ENCODE measurements at places on chromosomes 11 and 22.

- DNase-seq, result no peak
These were observed 10.4 kb downstream of the SREBF2 start for GRCh38 chr22:41842996-41843970.

- DNase-seq, result no peak
These were observed 15.1 kb upstream of the CEP295 start for GRCh38 chr11:93646399-93646798.

- no peak for DNase-seq
These were observed 630 bp downstream of the CASP4 start for GRCh38 chr11:104967534-104968354.

DNA sequence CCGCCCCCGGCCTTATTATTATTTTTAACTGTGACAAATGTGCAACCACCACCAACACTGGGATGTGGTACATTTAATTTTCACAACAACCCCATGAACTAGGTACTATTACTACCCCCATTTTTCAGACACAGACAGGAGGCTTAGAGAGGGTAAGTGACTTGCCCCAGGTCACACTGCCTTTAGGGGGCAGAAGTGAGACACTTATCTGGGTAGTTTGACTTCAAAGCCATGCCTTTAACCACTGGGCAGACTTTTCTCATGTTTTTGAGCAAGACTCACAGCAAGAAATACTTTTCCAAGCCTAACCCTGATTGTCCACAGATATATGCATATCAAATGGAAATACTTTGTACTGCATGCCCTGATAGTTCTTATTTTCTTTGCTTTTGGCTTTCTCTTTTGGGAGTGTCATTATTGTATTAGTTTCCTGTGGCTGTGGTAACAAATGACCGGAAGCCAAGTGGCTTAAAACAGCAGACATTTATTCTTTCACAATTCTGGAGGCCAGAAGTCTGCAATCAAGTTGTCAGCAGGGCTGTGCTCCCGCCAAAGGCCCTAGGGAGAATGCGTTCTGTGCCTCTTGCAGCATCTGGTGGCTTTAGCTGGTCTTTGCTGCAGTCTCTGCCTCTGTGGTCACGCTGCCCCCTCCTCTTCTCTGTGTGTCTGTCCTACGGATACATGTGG, 110.8 kb downstream of the GRIK4 start:
- no peak for DNase-seq

DNA sequence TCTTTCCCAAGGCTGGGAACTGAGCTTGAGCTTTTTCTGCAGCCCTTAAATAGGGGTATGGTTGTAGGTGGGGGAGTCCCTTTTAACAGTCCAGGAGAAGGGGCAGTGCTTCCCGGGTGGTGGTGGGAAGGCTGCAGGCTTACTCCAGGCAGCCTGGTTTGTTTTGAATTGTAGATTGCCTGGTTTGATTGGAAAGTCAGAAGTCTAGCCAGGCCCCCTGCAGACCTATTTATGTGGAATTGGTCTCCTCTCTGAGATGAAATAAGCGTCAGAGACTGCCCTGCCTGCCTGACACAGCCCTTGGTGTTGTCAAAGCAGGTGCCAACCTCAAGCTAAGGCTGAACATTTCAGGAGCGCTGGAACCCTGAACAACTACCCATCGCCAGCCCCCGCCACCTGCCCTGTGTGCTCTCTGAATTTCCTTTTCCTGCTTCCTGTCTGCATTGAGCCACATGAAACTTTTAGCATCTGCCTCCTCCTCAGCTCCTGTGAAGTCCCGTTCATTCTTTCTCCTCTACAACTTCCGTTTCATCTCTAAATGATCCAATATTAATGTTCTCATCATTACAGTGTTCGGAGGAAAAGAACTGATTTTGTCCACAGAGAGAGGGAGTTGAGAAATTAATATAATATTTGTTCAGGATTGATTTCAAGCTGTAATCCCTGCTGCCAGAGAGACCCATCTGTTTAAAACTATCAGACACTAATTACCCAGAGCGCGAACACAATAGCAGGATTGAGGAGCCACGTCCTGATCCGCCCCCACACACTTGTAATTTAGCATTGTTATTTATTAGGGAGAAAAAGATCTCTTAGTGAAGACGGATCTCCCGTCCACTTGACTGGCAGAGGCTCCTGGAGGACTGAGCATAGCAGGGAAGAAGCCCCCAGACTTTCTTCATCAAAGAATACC, 136.5 kb downstream of the TRIM29 start:
- DNase-seq, result no peak

DNA sequence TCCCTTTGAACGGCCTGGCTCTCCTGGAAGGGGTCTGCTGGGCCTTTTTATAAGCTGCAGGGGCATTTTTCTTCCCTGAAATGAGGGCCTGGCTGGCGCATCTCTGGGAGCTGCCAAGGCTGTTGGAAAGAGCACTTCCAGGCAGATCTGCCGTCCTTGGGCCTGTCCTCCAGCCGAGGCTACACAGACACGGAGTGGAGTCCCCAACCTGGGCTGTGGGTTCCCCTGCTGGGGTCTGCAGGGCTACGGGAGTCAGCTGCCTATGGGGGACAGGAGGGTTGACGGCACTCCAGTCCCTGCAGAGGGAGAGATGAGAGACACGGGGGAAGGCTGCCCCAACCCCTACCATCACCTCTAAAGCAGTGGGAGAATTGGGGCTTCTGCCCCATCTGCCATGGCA, 606.6 kb downstream of the TBC1D22A start:
- no peak for DNase-seq

- peak; percentile 52 for DNase-seq
These were observed 75.9 kb upstream of the PRR5 start for GRCh38 chr22:44625981-44626687.

- no peak for DNase-seq
These were observed 78.3 kb downstream of the RNF169 start for GRCh38 chr11:74826901-74827300.

- no peak for DNase-seq
These were observed 46.1 kb downstream of the MYH9 start for GRCh38 chr22:36341640-36342041.

DNA sequence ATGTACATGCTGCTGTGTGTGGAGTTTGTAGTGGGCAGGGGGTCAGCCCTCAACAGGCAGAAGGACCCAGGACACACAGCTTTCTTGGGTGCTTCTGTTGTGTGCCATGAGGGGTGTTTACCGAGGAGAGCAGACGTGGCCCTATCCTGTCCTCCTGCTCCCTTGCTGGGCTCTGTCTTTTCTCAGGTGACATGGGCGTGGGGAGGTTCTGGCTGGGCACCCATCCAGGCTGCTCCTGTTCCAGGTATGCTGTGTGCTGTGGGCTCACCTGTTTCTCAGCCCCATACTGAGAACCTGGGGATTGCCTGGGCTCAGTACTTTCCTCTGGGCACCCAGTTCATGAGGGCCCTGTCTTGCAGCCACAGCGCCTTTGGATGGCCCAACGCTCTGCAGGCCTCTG, 23.3 kb downstream of the MICALL1 start:
- no peak for DNase-seq

DNA sequence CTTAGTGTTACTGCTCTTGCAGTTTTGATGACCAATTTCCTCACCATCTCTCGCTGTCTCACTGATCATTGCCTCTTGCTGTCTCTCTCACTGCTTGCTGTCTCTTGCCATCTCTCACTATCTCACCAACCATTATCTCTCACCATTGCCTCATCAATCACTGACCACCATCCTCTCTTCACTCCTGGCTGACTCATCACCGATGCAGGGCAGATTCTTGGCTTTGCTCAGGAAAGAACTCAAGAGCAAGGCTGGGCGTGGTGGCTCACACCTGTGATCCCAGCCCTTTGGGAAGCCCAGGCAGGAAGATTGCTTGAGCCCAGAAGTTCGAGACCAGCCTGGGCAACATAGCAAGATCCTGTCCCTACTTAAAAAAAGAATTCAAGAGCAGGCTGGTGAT, 66.3 kb upstream of the SYN3 start:
- no peak for DNase-seq

GRCh38 chr11:43736502-43737200, 56.1 kb downstream of the HSD17B12 start:
- no peak for DNase-seq

DNA sequence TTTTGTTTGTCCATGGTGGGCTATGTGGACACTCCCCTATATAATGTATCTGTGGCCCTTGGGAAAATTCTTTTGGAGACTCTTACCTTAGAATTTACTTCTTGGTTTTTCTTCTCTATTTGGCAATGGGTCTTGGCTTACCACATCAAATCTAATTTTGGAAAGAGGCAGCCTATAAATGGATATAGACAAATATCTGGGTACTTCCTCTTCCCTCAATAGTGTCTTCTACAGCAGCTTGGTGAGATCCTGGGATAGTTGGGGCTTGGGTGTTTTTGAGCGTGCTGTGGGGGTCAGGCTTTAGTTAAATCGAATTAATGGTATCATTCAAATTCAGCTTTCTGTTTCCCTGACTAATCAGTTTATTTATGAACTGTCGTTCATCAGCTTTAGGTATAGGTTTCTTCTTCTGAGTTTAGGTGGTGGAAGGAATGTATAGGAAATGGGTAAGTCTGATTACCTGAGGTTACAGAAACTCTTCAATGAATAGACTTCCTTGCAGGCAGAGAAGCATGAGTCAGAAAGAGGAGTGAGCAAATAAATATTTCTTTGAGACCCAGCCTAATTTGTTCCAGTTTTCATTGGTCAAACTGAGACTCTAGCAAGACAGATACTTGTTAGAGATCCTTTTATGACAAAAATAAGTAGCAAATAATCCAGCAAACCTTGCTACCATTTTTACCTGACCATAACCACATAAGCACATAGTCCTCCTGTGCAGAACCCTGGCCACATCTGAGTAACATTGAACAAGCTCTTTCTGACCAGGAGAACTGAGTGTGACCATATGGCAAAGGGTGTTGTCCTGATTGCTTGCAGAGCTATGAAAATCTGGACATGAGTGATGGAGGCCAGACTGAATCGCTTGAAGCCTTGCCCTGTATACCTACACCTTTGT, 68.6 kb upstream of the SORL1-AS1 start:
- DNase-seq, result no peak

DNA sequence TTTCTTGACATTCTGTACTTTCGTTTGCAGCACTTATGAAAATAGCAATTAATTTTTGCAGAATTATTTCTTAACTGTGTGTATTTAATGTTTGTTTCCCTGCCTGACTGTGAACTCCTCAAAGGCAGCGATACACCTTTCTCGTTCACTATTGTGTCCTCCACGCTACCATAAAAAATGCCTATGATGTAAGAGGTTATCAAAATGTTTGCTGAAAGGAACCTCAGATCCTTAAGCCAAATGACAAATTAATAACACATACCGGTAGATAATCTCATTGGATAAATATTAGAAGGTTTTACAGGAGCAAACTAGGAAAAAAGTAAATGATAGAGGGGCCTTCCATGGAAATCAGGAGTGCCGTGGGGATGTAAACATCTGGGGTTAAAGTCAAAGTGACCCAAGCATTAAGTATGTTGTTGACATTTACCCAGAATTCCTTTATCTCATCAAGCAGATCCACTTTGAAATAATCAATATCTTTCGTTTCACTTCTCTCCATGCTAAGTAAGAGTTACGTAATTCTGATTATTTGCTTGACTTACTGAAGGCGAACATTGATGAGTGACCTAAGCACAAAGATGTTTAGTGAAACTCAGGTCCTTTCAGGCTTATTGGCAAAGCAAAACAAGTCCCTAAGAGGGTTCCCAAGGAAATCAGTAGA, 2.6 kb upstream of the OOSP3 start:
- DNase-seq, result no peak

DNA sequence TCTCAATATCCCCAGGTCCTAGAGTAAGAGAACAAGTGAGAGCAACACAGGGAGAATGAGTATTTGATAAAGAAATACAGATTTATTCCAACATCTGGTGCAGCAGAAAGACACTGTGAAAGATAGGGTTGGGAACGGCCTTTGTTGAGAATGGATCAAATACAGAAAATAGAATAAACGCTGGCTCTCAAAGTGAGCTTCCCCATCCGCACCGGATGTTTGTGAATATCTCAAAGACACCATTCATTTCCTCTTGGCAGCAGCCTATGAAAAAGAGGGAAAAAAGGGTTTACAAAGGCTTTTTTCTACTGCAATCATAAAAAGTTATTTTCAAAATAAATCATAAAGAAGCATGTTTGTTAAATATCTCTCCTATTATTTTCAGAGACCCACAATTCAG, 279.3 kb downstream of the CASP12 start:
- DNase-seq, result no peak

GRCh38 chr11:75313513-75314272, 37.8 kb downstream of the ARRB1 start:
- DNase-seq, result no peak

- no peak for DNase-seq
These were observed 20.2 kb downstream of the PACS1 start for GRCh38 chr11:66090288-66090687.

DNA sequence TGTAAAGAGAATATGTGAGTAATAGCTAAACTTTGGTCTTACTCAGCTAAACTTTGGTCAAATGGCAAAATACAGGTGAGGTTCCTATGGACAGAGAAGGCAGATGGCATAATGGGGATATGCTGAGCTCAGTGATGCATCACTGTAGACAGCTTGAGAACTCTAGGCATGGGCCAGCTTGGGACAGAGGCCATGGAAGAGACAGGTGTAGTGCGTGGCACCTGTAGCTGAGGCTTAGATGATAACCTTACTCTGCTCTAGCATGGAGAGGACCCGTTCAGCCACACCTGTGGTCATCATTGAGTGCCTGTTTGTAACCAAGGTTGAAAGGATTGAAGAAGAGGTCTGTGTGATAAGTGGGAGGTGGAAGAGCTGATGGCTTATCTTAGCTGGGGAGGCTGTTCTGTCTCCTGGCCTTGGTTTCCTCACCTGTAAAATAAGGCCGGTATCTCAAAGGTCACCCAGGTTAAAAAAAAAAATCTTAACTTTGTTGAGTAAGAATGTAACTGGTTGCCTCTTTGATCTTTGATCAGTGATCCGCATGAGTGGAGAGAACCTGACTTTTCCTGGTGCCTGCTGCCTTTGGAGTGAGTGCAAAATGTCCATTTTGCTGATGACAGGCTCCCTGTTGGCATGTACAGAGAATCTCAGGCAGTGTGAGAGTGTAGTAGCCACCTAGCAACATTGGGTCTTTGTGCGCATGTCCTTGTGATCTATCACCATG, 48.6 kb downstream of the ZNRF3 start:
- no peak for DNase-seq

DNA sequence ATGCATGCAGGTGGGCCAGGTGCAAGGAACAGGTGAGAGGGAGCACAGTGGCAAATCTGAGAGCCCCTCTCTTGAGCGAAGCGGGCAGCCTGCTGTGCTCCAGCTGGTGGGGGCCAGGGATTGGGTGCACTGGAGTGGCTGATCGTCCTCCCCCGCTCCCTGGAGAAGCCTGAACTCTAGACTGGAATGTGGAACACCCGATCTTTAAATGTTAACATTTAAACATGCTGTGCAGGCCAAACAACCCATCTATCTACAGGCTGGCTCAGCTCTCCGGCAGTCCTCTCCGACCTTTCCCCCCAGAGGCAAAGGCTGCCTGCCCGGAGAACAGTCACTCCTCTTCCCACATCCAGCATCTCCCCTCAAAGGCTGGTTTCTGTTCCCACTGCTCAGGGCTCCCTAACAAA, 5.1 kb downstream of the MRGPRF start:
- no peak for DNase-seq

- no peak for DNase-seq
These were observed 2.6 kb downstream of the TBX10 start for GRCh38 chr11:67636962-67637361.

GRCh38 chr11:9285850-9286587, 20.9 kb upstream of the DENND5A start:
- no peak for DNase-seq

Data from stimulated activated CD4-positive, alpha-beta T cell treated with anti-CD3 and anti-CD28 coated beads, Interleukin-1b, Interleukin-23, amount 100 ng/mL, for 1 hour (primary cell).